Stimulated activated CD4-positive, alpha-beta T cell treated with anti-CD3 and anti-CD28 coated beads, Interleukin-4, amount 100 ng/mL, for 1 hour (primary cell): ENCODE measurements at places on chromosomes 6 and 20.

DNA sequence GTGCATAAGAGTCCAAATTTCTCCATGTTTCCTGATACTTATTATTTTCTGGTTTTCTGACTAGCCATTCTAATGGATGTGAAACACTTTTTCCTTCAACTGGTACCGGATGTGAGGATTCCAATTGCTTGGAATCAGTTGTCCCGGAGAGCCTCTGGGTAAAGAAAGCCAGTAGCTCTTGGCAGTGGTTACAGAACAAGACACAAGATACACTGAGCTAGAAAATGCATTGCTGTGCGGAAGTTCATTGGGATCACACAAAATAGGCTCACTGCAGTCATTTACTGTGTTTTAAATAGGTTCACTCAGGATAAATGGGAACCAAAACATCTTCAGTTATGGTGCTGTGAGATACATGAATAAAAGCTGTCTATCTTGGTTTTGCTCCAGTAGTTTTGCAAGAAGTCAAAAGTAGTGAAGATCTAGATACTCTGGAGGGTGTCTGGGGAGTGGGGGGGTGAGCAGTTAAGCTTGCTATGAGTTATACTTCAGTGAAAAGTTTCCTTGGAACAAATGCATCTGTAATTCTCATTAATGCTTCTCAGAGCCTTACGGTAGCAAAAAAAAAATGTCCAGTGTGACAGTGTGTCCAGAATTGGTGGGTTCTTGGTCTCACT, 54.4 kb upstream of the RNF182 start:
- no peak for DNase-seq

- DNase-seq = no peak
These were observed 2.1 kb downstream of the PRSS35 start for GRCh38 chr6:83514466-83514865.

GRCh38 chr6:47853766-47854165, 71.9 kb downstream of the OPN5 start:
- no peak for DNase-seq

DNA sequence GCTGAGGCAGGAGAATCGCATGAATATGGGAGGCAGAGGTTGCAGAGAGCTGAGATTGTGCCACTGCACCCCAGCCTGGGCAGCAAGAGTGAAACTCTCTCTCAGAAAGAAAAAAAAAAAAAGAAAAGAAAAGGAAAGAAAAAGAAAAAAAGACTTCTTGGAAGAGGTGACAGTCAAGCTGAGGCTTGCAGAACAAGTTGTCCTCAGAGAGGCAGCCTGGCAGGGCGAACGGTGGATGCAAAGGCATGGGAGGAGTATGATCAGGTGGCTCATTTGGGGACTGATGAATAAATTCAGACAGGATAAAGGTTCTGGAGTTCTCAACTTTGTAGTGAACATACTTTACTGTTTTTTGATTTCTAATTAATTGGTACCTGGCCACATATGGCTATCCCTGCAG, 12.4 kb downstream of the ZNF341 start:
- DNase-seq = no peak

DNA sequence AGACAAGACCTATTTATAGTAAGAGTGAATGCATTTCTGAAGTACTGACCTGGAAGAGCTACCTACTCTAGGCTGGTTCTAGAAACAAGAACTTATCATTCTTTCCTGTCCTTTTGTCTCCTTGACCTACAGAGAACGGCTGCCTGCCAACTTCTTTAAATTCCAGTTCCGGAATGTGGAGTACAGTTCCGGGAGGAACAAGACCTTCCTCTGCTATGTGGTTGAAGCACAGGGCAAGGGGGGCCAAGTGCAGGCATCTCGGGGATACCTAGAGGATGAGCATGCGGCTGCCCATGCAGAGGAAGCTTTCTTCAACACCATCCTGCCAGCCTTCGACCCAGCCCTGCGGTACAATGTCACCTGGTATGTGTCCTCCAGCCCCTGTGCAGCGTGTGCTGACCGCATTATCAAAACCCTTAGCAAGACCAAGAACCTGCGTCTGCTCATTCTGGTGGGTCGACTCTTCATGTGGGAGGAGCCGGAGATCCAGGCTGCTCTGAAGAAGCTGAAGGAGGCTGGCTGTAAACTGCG, 8.3 kb downstream of the APOBEC2 start:
- DNase-seq = no peak

GRCh38 chr20:38393259-38393658, 41.9 kb downstream of the SNHG17 start:
- no peak for DNase-seq

DNA sequence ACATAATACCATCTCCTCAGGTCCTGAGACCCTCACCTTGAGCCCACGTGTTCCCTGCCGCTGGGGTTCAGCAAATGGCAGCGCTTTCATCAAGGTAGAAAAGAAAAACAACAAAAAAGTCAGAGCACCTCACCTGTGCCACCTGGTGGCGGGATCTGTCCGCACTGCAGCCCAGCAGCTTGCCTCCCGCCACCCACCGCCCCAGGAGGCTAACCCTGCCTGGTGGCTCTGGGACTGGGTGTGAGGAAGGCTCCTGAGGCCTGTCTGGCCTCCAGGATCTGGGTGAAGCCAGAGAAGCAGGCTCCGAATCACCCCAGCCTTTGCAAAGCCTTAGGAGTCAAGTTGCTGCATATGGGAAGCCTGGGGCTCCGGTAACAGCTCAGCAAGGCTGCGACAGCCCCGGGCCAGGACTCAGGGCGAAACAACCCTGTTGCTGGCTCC, 270.8 kb downstream of the BMP7 start:
- DNase-seq = peak; percentile 4

- DNase-seq = no peak
These were observed 60.1 kb downstream of the SESN1 start for GRCh38 chr6:109034526-109034925.

DNA sequence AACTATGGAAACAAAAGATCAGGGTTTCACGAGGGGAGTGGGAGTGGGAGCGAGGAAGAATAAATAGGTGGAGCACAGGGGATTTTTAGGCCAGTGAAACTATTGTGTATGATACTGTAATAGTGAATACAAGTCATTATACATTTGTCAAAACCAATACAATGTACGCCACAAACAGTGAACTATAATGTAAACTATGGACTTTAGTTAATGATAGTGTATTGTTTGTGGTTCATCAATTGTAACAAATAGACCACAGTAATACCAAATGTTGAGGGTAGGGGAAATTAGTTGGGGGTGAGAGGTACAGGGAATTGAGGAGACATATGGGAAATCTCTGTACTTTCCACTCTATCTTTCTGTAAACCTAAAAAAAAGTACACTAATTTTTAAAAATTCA, 218.4 kb downstream of the FRK start:
- no peak for DNase-seq

- DNase-seq = no peak
These were observed 143.5 kb downstream of the PDE7B start for GRCh38 chr6:135994857-135995544.

DNA sequence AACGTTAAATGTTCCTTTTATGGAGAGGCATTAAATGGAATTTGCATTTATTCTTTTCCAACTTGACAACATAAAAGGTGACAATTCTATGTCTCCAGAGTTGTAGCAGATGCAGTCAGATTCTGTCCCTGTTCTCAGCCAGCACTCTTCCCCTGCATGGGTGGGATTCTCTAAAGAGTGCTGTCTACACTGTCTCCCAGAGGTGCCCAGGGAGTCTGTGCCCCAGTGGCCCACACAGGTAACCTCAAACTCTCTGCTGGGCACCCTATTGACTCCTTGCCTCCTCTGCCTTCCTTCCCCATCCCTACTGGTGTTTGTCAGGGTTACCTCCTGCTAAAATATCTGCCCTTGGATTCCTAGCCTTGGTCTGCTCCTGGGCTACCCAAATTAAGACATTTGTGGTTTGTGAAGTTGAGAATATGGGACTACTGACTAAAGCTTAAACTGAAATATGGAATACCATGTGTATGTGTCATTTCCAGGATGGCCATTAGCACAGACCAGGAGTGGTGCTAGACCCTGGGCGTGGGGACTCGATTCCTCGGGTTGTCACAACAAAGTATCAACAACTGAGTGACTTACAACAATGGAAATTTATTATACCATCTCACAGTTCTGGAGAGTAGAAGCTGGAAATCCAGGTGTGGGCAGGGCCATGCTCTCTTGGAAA, 284.7 kb downstream of the CDH26 start:
- DNase-seq = no peak

DNA sequence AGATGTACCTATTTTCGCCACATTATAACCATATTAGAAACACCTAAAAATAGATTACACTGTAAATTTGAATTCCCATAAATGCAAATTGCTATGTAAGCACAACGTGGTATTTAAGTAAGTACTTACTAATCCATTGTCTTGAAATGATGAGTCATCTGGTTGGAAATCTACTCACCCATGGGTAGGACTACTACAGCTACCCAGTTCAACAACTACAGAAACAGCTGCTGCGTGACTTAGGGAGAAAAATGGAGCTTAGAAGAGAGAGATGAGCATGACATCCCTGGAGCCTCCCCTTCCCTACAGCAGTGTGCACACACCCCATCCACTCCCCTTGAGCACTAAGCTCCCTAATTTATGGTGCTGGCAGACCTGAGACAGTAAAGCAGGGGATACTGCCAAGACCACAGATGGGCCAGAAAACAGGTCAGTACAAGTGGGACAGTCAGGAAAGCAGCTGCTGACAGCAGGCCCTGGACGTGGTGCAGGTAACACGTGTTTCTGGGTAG, 26.9 kb downstream of the RRAGD start:
- DNase-seq = no peak

DNA sequence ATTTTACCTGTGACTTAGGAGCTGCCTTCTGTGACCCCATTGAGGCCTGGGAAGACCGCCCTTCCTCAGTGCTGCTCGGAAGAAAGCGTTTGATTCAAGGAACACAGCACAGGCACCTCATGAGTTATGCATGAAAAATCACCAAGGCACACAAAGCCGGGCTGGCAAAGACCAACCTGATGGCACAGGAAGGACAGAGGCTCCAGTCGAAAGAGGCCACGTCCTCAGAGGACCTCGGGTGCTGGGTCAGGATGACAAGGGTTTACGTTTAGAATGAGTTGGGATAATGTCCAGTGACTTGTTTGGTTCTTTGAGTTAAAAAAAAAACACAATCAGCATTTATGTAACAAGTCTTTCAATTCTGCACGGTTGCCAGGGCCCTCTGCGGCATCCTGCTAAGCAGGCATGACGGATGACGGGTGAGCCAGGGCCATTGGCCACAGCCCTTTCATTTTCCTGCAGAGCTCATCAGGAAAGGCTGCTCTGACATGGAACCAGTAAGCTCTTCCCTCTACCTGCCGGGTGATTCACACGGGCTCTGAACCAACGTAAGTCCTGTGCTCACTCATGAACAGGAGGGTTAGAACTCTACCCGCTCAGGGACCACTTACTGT, 112.8 kb downstream of the DACT2 start:
- no peak for DNase-seq

DNA sequence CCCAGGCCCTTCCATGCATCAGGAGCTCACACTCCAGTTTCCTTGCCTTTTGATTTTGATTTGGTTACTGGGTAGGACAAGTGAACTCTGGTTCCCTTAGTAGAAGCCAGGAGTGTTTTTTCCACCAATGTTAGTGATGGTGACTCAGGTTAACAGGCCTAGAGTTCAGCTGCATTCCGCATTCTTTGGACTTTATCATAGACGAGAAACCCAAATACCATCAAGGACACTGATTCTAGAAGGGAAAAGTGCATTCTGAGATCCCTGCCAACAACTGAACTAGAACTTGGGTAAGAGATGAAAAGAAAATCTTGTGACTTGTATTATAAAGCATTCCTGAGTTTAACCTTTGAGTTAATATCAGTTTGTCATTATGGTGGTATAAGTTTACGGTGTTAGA, 8.9 kb downstream of the GSS start:
- DNase-seq = no peak

DNA sequence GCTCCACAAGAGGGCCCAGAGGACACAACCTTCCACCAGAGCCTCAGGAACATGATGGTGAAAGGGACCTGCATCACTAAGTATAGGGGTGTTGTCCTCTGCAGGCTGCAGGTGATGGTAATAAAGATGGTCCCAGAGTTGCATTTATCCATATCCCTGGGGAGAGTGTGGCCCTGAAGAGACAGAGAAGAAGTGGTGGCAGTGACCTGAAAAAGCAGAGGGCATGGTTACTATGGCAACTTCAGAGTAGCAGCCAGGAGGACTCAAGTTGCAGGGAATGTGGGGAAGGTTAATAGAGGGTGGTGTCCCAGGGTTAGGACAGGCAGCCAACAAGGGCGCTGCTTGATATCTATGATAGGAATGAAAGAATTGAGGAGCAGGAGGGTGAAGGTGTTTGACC, 57.1 kb downstream of the HLA-A start:
- DNase-seq = no peak

GRCh38 chr6:167549213-167549612, 224.3 kb downstream of the TTLL2 start:
- DNase-seq = no peak
